ENCODE measurements at places on chromosomes 11 and 22.

DNA sequence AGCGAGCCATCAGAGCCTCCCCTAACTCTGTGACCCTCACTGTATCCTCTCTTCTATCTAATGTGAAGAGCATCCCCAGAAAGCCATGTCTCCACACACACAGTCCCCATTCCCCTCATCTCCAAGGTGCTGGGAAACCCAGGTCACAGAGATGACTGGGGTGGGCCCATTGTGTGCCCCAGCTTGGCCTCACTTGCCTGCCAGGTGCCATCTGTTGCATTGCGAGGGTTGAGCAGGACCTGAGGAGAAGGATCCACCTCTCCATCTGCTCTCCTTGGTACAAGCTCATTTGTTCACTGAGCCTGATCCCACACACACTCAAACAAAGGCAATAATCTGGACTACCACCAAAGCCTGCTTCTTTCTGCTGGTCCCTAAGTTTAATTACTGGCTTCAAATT, 118.8 kb downstream of the SPATA19 start:
- no peak for DNase-seq

DNA sequence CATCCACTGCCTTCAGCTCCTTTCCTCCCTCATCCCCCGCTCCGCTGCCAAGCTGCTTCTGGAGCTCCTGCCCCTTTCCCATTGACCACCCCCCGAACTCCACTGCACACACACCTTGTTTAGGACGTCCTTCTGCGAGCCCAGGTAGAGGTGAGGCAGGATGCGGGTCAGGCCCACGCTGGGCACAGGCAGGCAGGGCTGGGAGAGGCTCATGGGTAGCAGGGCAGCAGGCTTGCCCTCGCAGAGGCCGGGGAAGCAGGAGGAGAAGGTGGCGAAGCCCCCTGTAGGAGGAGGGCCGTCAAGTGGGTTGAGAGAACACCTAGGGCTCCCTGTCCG, 13.3 kb downstream of the DUSP8 start:
- no peak for DNase-seq

GRCh38 chr11:19774817-19775580, 62.4 kb downstream of the NAV2 start:
- DNase-seq, result no peak

DNA sequence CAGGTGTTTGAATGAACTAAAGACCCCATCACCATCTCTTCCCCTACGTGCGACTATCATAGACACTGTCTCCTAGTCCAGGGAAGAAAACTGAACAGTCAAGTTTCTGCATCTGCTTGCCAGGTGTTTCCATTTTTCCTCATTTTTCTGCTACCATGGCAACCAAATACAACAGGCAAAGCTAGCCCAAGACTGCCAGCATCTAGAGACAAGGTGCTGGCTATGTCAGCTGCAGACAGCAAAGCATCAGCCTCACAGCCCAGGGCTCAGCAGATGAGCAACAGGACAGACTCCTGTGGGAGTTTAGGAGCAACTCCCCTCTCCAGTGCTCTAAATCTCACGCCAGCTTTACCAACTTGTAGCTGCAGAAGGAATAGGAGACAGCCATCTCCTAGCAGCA, 124.3 kb downstream of the C11orf58 start:
- DNase-seq, result no peak

GRCh38 chr11:7186190-7186589, 65.5 kb upstream of the SYT9 start:
- DNase-seq, result no peak

DNA sequence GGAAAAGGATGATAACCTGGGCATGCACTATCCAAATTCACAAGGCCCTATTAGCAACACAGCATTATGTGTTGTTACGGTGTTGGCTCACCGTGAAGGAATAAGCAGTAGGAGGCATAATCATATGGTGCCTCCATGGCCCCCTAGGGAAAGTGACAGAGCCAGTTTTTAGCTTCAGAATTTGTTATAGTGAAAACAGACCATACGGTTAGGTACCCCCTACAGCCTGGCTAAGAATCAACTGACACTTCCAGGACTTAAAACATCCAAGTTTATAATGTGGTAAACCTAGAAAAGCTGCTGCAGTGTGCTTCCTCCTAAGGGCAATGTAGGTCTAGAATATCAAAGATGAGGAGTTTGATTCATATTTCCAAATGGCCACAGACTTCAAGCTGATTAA, 30.4 kb downstream of the KIF18A start:
- no peak for DNase-seq

GRCh38 chr11:76783294-76783895, at the start of gene TSKU:
Gene TSKU (plus strand): TSS chr11:76783356. CDS start chr11:76795617, 12,261 bp downstream.
- DNase-seq, result no peak
